ENCODE measurements at places on chromosomes 4 and X. TPM values are rescaled to one million over a fixed set of nuclear protein-coding genes. Genes with fewer than 3 reads are reported as not detected.

GRCh38 chr4:64718091-64718490 is 308.8 kb upstream of the TECRL start:
- no peak for DNase-seq

DNA sequence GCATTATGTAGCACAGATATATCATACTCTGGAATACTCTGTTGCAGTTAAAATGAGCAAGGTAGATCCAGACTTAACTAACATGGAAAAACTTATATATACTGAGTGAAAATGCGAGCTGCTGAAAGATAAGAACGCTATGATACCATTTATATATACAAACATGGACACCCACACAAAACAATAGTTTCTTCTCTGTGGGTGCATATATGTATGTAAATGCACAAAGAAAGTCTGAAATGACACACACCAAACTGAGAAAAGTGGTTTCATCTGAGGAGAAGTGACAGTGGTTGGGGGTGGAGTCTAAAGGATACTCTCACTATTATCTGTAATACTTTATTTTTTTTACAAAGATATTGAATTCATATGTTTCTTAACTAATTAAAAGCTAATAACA is 12.2 kb upstream of the FGF2 start:
- DNase-seq: no peak

DNA sequence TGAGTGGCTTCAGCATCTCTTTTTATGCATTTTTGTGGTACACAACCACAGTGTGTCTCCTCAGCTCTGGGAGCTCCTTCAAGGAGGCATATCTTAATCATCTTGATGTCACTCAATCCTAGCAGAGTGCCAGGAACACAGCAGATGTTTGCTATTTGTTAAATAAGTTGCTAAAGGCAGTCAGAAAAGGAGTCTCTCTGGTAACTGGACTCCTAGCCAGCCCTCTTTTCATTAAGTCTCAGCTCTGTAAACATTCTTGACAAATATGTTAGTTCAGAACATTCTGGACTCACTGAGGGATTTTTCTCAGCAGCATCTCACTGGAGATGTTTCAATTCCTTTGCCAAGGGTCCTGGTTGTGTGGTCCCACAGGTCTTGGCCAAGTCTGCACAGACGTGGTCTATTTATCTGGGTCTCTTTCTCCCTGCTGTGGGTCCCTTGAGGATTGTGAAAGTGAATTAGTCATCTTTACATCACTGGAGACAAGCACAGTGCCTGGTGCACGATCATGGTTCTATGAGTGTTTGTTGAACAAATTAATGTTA is 20.3 kb upstream of the FAM9C start:
- DNase-seq: no peak

DNA sequence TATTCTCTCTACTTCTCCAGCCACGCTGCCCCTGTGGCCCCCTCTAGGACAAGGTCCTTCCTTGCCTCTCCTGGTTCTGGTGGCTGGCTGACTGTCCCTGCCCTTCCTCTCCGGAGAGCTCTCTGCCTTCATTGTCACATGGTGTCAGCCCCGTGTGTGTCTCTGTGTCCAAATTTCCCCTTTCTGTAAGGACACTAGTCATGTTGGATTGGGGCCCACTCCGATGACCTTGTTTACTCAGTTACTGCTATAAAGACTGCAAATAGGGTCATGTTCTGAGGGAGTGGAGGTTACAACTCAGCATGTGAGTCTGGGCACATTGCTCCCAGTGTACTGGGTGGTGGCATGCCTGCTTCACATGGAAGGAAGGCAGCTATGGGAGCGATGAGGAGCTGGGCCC is 129.5 kb upstream of the PSAPL1 start:
- DNase-seq: no peak

DNA sequence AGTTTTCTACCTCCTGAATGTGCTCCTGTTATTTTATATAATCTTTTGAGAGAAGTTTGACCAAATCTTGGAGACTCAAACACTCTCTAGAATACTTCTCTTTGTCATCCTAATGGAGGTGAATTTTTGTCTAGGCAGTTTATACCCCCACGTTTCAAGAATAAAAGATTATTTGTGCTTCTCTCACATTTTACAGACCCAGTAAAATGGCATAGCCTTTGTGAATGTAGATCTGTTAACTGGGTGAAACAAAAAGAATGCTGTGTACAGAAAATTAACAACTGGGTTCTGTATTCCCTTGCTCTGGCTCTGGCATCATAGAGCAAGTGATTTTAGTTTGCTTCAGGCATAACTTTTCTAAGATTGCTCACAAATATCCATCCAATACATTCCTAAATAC is 26.1 kb downstream of the GASK1B start:
- DNase-seq: no peak

DNA sequence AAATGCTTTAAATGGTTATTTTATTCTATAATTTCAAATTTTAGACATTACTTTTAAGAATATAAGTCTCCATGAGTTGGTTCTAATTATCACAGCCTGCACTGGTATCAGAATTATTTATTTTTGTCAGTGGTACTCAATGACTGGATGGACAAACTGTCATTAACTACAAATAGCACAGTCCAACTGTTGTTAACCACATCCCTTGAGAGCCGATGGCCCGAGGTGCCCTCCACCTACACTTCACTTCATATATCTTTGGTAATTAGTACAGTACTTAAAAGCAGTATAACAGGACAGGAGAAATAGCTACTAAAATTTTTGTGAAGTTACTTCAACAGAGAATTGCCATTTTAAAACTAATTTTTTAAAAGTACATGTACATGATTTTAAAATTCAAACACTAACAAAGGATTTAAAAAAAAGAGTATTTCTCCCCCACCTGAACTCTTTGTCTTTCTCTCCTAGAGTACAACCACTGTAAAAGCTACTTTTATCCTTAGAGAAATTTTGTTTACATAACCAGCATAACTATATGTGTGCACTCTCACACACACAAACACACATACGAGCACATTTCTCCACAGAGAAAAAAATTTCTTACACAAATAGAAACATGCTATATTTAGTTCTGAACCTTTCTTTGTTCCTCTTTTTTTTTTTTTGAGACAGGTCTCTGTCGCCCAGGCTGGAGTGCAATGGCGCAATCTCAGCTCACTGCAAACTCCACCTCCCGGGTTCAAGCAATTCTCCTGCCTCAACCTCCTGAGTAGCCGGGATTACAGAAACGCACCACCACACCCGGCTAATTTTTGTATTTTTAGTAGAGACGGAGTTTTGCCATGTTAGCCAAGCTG is 6.5 kb downstream of the TIFA start:
- DNase-seq: no peak

GRCh38 chrX:133332737-133333136 is 82.6 kb downstream of the GPC4 start:
- no peak for DNase-seq

GRCh38 chrX:124619710-124620109 is 273.3 kb downstream of the SH2D1A start:
- no peak for DNase-seq

DNA sequence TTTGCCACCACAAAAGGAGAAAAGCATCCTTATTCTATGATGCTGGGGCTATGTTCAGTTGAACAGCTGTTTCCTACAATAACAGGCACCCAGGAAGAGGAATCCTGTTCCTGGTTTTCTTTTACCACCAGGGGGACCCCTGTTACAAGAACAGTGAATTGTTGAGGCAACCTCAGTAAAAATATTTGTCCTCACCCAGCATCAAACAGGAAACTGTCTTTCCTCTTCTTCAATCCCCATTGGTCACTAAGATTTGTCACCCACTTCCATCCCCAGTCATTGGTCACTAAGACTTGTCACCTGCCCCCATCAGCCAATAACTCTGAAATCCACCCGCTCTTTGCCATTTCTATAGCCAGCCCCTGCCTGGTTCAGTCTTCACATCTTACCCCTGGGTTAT is 143.5 kb upstream of the GALNT7 start:
- DNase-seq: no peak

DNA sequence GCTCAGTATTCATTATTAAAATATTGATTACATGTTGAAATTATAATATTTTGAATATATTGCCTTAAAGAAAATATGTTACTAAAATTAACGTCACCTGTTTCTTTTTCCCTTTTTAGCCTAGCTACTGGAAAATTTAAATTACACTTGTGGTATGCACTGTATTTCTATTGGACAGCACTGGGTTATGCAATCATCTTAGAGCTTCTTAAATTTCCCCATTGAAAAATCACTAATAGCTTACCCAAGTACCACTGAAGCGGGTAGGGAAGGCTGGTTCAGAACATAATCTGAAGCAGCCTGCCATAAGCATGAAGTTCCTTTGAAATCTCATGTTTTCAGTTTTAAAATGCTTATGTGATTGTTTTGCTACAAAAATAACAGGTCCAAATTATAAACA is 49.5 kb upstream of the TFDP3 start:
- DNase-seq: no peak

GRCh38 chr4:73234712-73235111 is 23.9 kb downstream of the ANKRD17 start:
- no peak for DNase-seq

GRCh38 chrX:45815441-45815840 is 614.8 kb upstream of the DIPK2B start:
- DNase-seq: no peak

GRCh38 chr4:17805580-17806155 is 4.9 kb downstream of the DCAF16 start:
- no peak for DNase-seq

DNA sequence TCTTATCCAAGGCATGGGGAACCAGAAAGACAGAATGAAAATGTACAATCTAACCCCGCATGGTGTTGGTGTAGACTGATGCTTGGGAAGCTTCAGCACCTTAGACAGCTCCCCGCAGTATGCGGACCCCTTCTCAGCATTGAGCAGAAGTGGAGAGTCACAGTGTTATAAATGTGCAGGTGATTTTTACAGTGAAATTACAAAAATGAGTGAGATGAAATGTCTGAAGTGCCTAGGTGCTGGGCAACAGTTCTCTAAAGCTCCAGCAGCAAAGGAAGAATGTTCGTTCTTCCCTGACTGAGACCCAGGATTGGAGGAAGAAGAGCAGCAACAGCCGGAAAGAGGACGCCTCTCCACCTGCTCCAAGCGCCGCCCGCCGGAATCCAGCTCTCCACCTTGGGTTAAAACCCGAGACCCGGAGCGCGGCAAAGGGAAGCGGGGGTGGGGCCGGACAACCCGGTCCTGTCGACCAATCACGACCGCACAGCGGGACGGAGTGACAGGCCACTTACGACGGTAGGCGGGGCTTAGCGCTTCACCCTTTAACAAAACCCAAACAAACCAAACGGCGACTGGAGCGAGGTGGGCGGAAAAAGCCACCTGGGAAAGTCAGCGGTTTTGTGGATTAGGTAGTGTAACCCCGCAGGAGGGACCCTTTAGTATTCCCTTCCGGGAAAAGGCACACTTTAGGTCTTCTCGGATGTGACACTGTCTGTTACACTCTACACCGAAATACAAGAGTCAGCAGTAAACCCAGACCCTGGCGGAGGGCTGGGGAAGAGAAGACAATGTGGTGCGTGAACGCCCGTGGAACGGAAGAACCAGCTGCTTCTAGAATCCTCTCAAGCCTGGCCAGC is at the start of gene GLRA3:
Gene GLRA3 (minus strand): TSS at position 403 of the 857 bp plus-strand sequence. CDS start 436 bp downstream, outside the sequence.
- DNase-seq: no peak

- no peak for DNase-seq
Observed at GRCh38 chr4:53234669-53235068, 131.2 kb downstream of the SCFD2 start.

- DNase-seq: no peak
Observed at GRCh38 chr4:31343061-31343460, 622.9 kb downstream of the PCDH7 start.

DNA sequence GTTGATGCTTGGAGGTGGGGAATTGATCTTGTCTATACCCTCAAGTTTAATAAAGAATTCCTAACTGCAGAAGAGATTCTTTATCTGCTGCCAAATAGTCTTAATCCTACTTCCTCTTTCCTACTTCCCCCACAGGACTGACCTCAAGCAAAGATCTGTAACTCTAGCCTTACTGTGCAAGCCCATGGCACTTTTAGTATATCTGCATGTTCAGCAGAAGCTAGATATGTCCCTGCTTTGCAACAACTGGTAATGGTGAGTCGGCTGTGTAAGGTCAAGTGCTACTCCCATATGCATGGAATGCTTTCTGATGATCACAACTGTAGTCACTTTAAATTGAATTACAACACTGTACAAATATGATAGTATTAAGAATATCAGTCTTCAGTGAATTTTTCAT is 26.3 kb upstream of the PDS5A start:
- no peak for DNase-seq

DNA sequence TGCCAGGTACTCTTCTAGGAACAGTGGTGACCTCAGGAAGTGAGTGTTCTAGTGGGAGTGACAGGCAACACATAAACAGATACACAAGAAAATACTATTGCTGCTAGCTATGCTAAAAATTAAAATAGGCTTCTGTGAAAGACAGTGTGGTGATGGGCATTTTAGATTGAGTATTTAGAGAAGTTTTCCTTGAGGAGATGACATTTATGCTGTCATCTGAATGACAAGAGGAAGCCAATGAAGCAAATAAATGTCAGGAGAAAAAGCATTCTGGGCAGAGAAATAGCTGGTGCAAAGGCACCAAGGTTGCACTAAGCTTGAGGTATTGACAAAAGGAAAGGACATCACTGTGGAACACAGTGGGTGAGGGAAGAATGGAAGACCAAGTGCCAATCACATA is 18.0 kb downstream of the NDNF start:
- no peak for DNase-seq

DNA sequence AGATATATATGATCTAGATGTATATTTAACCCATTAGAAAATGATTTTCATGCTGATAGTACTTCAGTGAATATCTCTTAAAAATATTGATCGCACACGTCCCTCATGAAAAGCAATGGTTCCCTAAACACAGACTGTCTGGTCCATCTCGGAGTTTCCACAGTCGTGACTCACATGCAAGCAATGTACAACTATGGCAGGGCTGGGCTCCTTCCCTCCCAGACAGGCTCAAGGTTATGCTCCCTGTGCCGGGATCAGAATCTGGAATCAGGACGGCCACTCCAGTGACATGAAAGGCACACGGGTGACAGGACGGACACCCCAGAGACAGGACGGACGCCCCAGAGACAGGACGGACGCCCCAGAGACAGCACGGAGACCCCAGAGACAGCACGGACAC is 40.2 kb upstream of the PPP2R3B start:
- no peak for DNase-seq

DNA sequence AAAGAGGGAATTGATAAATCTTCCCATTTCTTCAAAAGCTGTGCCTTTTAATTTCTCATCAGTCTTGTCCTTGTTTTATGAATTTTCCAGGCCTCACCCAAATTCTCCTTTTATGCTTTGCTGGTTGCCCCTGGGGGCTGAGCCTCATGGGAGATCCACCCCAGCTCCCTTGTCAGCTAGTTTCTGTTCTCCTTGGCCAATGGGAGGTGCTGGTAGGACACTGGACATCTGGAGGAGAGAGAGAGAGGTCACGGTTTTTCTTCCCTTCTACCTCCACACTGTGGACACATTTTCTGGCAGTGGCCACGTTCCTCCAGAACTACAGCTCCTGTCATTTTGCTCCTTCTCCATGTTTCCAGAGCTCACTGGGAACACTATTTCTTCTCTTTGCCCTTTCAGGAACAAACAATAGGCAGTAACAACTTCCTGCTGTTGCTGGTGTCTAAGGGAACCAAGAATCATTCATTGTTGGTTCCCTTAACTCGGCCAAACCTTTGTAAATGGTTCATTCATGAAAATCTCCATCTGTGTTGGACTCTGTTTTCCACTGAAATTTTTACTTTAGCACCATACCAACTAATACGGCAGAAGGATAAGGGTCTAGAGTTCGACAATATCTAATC is 334.5 kb downstream of the GPAT3 start:
- DNase-seq: no peak

- no peak for DNase-seq
Observed at GRCh38 chr4:101670897-101671296, 119.6 kb upstream of the BANK1 start.

The FGB gene
- total RNA-seq: 2.4 TPM

The NPNT gene
- 6.4 TPM for total RNA-seq

The PPP3CA gene
- total RNA-seq: 34.6 TPM

The SPANXC gene
- total RNA-seq: not detected

The TECRL gene
- not detected for total RNA-seq

The UTP3 gene
- total RNA-seq: 10.3 TPM

The GAGE2A gene
- total RNA-seq: not detected
